ENCODE measurements at places on chromosomes 11 and 22. TPM values are rescaled to one million over a fixed set of nuclear protein-coding genes. Genes with fewer than 3 reads are reported as not detected.

Gene HEPN1
- not detected for total RNA-seq

Gene KCNQ1
- total RNA-seq, result not detected

Gene SSTR3
- total RNA-seq, result not detected

Gene GGTLC3
- not detected for total RNA-seq

- no peak for DNase-seq
Measured at GRCh38 chr22:48547971-48548370, 1279.7 kb downstream of the BRD1 start.

GRCh38 chr11:128467041-128467440 is 120.3 kb downstream of the ETS1 start:
- DNase-seq, result no peak

DNA sequence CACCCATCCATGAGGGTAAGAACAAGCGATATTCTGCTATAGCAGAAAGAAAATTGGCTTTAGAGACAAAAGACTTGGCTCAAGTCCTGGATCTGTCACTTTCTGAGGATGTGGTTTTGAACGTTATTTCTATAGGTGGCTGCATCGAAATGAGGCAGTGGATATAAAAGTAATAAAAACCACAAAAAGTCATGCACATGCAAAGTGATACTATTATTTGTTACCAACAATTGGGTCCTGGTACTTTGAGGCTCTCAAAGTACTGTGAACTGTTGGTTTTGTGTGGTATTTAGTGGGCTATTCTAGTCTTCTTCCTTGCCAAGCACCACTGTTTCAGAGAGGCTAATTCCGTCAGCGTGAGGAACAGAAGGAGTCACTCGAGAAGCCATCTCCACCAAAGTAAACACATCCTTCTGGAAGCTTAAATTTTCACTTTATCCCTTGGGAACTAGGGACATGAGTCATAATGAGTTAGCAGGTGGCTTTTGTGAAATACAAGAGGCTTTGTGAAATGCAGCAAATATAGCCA is 13.1 kb downstream of the UBASH3B start:
- peak; percentile 32 for DNase-seq

Measured in SJSA1 (cell line).